Left renal cortex interstitium (tissue), 4 donors: ENCODE measurements at places on chromosomes 13 and 19.

- DNase-seq, result no peak
These were observed at the start of gene DBP for GRCh38 chr19:48636859-48637448. Gene DBP (minus strand): TSS chr19:48637379. CDS start chr19:48636994, 385 bp downstream.

- DNase-seq, result no peak
These were observed 59.5 kb upstream of the FGF14 start for GRCh38 chr13:102461302-102461701.

DNA sequence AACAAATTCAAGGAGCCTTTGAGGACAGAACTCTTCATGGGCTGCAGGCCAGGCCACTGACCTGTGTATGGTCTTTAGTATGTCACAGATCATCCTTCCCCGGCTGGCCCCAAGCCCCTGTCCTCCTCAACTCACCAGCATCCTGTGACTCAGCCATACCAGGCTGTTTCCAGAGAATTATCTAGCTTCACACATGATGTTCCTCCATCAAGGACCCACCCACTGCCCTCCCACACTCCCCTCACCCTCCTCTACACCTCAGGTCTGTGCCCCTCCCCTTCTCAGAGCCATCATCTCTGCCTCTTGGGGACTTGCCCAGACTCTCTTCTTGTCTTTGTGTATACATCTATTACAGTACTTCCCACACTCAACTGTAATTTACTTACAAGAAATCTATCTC is 14.7 kb downstream of the DCT start:
- DNase-seq, result no peak

DNA sequence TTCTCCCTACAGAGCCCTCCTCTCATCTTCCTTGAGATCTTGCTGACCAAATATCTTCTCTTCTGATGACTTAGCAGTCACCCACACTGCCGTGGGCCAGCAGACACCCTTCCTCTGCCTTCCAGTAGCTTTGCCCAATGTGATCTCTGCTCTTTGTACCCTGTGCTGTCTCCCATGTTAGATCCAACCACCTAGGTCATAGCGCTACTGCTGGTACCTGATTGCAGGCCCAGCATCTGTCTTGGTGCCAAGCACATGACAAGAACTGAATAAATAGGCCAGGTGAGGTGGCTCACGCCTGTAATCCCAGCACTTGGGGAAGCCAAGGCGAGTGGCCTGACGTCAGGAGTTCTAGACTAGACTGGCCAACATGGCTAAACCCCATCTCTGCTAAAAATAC is 149.7 kb downstream of the TM9SF2 start:
- DNase-seq, result no peak

- DNase-seq, result no peak
These were observed 572 bp upstream of the FKBP8 start for GRCh38 chr19:18543814-18544475.
